ENCODE measurements at places on chromosomes 1 and 21. TPM values are rescaled to one million over a fixed set of nuclear protein-coding genes. Genes with fewer than 3 reads are reported as not detected.
A peak's percentile ranks its signal among the peaks of the same experiment; 100 is the strongest.

Gene SYT11
- total RNA-seq, result 7.4 TPM

Gene RGS7
- 0.27 TPM for total RNA-seq

Gene NR1I3
- not detected for total RNA-seq

Gene UBE2U
- total RNA-seq, result not detected

Gene RSPH1
- 0.23 TPM for total RNA-seq

Gene KCND3
- not detected for total RNA-seq

Gene BCL2L15
- 0.06 TPM for total RNA-seq

Gene DIO1
- total RNA-seq, result not detected

Gene KRTAP11-1
- total RNA-seq, result not detected

Gene RRP1
- 52.1 TPM for total RNA-seq

Gene TMEM82
- total RNA-seq, result not detected

Gene GSTM5
- not detected for total RNA-seq

Gene RNU1-1
- 832 TPM for total RNA-seq

Gene CFAP57
- total RNA-seq, result not detected

DNA sequence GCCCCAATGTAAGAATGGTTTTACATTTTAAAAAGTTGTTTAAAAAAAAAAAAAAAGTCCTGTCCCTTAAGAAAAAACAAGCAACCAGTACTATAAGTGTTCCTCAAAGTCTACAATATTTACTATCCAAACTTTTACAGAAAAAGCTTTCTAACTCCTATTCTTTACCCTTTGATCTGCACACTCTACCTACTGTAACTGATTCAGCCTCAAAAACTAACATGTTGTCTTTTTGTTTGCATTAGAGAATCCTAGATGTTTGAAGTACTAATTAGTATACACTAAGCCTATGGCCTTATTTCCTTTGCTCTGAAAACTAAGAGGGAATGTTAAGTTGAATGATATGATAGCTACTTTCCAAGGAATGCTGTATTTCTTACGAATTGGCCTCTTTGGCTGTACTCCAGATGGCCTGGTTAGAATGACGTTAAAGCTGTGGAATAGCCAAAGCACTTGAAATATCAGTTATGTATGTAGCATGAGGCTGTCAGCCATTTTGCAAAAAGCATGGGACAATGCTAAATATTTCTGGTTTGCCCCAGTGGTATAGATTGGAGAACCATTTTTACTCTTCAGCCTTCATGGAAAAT, 234.8 kb downstream of the GPR52 start:
- DNase-seq, result no peak

GRCh38 chr1:237873487-237874211, 17.1 kb downstream of the ZP4 start:
- peak; percentile 93 for DNase-seq

- no peak for DNase-seq
Observed at GRCh38 chr1:43621386-43621785, 28.6 kb upstream of the KDM4A start.

GRCh38 chr1:1434824-1435105, 725 bp upstream of the VWA1 start:
- no peak for DNase-seq

GRCh38 chr1:43904660-43905551, 28.7 kb upstream of the ARTN start:
- DNase-seq, result no peak

- no peak for DNase-seq
Observed at GRCh38 chr1:54010415-54011117, 7.4 kb downstream of the LDLRAD1 start.

DNA sequence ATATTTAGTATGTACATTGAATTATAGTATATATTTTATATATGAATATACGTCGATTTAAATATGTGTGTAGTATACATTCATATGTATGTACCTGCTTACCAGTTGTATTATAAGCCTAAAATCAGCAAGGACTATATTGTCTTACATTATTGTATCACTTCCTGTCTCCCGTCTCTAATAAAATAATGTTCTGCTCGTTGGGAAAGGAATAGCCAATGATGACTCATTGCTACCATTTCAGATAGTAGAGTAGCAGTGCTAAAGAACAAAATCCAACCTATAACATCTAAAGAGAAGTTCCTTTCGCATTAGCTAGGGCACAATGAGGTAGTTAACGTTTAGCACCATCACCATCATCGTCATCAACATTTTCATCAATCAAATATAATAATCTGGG, 39.9 kb upstream of the SMYD2 start:
- no peak for DNase-seq

DNA sequence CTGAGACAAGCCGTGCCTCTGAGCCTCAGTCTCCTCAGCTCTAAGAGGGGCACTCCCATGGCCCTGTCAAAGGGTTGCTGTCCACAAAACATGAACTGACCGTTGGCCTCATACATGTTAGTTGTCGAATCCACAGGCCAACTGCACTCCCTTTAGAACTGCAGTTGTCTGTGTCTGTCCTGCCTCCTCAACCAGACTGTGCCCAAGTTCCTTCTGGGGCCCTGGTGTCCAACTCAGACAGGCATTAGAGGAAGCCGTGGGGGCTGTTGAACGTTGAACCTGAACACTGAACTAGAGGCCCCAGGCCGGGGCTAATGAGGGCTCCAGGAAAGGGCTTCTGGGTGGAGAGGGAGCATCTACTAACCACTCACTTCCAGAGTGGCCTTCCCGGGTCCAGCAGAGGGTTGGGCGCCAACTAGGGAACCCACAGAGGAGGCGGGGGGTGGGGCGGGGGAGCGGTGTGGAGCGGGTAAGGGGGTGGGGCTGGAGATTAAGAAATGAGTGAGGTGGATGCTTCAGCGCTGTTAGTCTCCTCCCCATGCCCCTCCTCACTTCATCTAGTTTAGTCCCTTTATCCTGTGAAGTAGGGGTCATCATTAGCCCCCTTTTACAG, at the start of gene RAB42:
RAB42 (plus strand) TSS at position 558 of the 613 bp plus-strand sequence. CDS start 247 bp downstream, outside the sequence.
- peak; percentile 37 for DNase-seq

DNA sequence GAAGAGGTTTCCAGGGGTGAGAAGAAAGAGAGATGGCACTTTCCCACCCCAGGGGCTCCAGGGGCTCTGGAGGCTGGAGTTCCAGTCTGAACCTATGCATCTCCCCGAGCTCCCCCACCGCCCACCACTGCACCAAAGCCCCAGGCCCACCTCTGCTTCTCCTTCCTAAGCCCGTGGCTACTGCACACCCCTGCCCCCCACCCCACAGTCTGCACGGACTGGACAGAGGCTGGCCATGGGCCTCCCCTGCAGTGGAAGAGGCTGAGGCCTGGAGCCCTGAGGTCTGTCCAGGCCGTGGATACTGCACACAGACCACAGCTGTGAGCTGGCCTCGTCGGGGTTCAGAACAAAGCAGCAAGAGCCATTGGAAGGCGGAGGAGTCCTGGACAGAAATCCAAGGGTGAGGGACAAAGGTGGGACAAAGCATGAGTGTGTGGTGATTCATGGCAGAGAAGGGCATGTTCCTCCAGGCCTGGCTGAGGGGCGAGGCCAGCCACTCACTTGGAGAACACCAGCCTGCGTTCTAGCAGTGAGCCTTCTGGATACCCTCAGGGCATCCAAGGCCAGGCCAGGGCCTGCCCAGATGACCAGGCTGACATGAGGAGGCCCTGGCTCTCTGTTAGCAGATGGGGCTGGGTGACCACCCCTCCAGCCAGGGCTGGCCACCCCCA, 244.8 kb upstream of the VAMP3 start:
- DNase-seq, result no peak

GRCh38 chr1:160046494-160047110, 14.8 kb upstream of the PIGM start:
- DNase-seq, result peak; percentile 43

DNA sequence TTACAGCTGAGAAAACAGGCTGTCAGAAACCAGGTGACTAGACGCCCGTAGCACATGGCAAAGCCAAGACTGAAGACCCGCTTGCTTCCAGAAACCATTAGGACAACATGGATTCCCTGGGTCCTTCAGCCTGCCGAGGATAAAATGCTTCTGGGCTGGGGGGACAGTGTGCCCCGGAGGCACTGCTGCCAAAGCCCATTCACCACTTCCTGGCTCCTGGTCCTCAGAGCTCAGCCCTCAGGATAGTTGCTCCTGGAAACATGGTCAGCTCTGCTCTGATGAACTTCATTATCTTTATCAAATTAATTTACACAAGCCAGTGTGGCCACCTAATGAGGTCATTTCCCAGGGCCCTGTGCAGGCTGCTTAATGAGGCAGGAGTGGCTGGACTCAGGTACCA, 41.1 kb upstream of the ACTL8 start:
- DNase-seq, result no peak

GRCh38 chr1:167120899-167121298, 27.0 kb downstream of the STYXL2 start:
- DNase-seq, result no peak

DNA sequence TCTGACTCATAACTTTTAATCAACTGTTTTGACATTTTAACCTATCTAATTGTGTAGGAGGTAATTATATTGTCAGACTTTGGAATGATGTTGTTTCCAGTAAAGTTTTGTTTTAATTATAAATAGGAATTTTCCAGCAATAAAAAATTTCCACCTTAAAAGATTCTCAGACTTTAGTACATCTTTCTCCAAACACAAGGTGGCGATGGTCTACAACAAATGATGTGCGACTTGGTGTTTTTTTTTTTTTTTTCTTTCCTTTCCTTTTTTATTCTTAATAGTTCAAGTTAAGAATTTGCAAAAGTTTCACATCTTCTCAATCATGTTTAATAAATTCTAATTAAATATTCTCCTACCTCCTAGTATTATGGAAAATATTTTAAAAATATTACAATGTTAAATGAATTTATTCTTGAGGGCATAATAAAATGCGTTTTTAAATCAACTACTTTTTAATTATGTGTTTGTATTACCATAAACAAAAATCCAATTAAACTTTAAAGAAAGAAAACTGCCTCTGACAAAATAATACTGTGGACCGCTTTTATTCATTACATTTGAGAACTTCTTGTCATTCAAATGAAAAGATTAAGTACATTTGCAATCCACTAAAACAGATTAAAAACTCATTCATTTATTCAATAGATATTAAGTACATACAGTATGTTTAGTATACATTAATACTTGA, 4.4 kb upstream of the ADAMTS1 start:
- peak; percentile 49 for DNase-seq

DNA sequence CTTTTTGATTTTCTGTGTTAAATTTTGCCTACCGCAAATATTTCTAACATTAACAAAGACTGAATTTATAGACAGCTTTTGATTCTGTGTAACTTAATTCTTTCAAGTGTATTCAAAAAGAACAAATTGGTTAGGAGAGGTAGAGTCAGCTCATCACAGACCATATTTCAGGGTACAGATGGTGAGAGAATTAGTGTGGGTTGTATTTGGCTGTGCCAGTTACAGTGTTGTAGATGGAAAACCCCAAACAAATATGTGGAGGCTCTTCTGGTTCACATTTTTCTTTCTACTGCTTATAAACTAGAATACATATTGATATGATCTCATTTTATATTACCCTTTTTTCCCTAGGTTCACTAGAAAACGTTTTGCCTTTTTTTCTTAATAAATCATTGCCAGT, 11.1 kb downstream of the RCAN3 start:
- no peak for DNase-seq

DNA sequence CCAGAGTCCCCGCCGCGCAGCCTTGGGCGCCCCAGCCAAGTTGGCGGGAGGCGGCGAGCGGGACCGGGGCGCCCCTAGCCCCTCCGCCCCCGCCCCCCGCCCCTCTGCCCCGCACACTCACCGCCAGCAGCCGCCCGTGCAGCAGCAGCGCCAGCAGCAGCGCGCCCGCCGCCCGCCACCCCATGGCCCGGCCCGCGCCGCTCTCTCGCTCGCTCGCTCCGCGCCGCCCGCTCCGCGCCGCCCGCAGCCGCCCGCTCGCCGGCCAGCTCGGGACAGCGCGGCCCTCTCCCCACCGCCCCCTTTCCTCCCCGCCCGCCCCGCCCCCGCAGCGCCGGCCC, at the start of gene HSPG2:
HSPG2 (minus strand) TSS at position 277 of the 338 bp plus-strand sequence; CDS start at position 184, 93 bp downstream.
- no peak for DNase-seq

- no peak for DNase-seq
Observed at GRCh38 chr1:206065547-206066145, 12.7 kb downstream of the RHEX start.

DNA sequence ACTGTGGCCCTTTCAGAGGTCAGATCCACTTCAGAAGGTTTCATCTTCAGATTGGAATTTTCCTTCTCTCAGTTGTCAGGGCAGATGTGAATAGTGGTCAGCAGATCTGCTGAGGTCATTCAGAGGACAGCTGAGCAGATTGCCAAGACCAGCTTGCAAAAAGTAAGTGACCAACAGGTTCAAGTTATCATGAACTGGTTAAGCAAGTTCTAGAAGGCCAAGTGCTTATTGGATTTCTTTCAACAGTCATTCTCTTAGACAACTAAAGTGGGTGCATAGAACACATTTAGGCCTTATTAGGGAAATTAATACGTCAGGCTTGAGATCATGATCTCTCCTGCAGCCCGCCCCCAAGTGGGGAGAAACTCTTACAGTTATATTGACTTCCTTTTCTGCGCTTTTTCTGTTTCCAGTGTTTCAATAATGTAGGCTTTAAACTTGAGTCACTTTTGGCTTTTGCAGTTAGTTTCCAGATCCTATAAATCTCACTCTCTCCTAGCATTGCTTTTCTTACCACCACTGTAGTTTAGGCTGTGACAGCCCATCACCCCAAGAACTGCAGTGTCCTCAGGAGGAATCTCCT, 96.4 kb downstream of the C1orf21 start:
- no peak for DNase-seq

DNA sequence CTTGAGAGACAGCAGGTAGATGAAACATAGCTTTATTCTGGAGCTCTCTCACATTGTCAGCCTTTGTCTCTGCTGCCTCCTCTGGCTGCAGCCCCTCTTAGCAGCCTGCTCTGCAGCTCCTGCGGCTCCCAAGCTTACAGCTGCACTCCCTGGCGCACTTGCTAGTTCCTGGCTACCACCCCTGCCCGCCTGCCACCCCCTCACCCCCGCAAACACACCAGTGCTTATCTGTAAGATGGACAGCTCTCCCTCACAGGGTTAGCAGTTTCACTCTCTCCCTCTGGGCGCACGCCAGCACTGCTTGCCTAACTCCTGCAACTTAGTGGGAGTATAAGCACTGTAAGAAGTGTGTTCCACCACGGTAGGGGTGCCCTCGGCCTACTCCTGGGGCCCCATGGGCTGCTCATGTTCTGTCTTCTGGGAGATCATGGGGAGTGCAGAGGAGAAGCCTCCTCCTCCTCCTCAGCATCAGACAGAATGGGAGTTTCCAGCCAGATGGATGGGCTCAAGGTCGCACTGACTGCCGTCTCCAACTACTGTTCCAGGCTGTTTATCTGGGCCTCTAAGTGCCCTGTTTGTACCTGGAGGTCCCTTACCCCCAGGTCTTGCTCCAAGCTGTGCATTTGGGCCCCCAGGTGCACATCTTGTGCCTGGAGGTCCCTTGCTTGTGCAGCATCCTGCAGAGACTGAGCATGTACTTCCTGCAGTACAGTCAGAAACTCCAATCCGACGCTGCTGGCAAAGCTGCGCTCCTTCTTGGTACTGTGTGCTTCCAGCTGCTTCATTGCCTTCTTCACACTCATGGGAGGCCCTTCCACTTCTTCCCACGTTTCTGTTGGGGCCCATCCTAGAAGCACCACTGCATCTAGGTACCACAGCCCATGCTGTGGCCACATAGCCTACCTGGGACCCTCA, 1388.1 kb downstream of the AMY1C start:
- DNase-seq, result peak; percentile 18

DNA sequence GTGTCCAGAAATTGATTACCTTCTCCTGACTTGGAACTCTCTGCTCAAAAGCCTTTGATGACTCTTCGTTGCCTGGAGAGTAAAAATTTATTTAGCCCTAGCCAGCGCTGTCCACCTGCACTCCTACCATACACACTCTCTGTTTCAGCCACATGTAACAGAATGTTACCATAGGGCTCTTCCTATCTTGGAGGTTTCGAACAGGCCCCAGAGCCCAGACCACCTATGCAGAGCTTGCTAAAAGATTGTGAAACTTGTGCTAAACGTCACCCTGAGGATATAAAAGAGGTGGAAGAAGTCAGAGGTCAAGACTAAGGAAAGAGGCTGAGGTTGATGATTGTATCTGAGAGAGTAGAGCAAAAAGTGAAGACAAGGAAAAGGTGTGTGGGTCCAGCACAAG, 237.0 kb upstream of the HOOK1 start:
- DNase-seq, result no peak

Data from Daoy (cell line).